ENCODE measurements at places on chromosomes 12 and 14. TPM values are rescaled to one million over a fixed set of nuclear protein-coding genes. Genes with fewer than 3 reads are reported as not detected.

Gene FSCB
- total RNA-seq, result not detected

Gene RNF212B
- not detected for total RNA-seq

Gene RHEBL1
- total RNA-seq, result 8.8 TPM

Gene RASSF9
- 0.03 TPM for total RNA-seq

Gene SMOC1
- total RNA-seq, result 12.8 TPM

Gene TBC1D30
- total RNA-seq, result 4.3 TPM

Gene SELPLG
- 0.15 TPM for total RNA-seq
